ENCODE measurements at places on chromosomes 3 and 15.

DNA sequence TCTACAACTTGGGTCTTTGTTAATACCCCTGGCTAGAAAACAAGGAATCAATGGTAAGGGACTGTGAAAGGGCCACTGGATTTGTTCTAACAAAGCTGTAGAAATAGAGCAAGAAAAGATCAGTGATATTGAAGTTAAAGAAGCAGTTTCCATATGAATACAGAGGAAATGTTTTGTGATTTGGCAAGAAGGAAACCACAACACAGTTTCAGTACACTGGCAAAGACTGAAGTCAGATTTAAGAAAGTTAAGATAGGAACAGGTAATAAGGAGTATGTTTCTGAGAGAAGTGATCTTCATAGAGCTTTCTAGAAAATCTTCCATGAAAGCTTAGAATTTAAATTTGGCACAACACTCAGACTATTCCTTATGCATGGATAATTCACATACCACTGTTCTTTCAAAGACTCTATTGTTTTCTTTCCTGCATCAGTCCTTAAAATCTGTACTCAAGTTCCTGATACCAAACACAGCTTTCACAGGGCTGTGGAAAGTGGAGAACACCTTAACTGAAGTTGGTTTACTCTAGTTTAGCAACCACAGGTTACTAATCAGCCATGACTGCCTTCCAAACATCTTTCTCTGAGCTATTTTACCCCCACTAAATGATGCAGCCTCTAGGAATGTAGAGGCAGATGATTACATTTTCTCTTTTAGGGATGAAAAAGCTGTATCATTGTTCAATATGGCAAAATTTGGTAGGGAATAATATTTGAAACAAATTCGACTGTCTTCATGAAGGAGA is 32.4 kb upstream of the ALCAM start:
- DNase-seq, result peak; percentile 29

- DNase-seq, result no peak
These were observed 331.4 kb downstream of the ROBO1 start for GRCh38 chr3:79436387-79436786.

DNA sequence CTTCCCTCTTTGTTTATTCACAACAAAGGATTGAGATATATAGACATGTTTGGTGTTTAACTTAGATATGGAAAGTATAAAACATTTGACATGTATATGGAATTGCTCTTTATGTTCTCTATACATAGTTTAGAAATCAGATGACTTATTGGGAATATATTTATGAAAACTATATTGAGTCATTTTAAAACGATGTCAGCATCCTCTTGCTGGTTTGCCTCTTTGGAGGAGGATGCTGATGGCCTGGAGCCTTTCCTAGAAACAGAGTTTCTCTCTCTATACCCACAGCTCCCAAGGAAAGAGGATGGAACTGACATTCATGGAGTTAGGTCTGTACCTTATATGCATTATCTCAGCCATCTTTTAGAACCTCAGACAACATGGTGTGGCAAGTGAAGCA is 40.3 kb downstream of the ZBTB38 start:
- DNase-seq, result no peak

- DNase-seq, result no peak
These were observed 28.1 kb downstream of the MCF2L2 start for GRCh38 chr3:183400352-183400751.

Data from HS-27A (cell line).